ENCODE measurements at places on chromosomes 7 and 10.

- DNase-seq = no peak
These were observed 9.5 kb downstream of the CYREN start for GRCh38 chr7:135160858-135161653.

DNA sequence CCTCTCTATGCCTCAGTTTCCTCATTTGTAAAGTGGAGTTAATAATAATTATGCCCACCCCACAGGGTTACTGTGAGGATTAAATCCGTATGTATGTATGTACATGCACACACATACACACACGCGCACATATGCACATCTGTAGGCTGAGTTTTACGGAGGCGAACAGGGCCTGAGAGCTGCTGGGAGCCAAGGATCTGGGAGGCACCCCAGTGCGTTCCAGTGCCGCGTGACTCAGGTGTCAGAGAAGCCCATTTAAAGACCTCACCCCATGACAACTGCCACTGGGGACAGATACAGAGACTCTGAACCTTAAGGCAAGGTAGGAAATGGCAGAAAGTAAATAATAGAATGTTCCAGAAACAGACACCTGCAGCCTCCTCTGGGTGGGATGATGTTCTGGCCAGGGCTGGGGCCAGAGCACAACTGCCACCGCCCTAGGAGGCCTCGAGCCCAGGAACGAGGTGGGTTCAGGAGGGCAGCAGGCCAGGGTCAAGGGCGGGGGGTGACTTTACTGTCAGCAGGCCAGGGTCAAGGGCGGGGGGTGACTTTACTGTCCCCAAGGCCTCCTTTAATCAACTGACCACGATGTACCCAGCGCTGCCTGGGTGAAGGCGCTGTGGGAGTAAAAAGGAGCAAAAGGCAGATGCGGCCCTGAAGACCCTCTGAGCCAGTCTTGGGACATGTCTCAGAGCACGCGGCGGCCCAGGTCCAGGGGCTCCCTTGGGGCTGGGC, 54.9 kb downstream of the PRKAG2 start:
- DNase-seq = no peak

GRCh38 chr10:110857265-110858171, 14.2 kb upstream of the PDCD4 start:
- no peak for DNase-seq

DNA sequence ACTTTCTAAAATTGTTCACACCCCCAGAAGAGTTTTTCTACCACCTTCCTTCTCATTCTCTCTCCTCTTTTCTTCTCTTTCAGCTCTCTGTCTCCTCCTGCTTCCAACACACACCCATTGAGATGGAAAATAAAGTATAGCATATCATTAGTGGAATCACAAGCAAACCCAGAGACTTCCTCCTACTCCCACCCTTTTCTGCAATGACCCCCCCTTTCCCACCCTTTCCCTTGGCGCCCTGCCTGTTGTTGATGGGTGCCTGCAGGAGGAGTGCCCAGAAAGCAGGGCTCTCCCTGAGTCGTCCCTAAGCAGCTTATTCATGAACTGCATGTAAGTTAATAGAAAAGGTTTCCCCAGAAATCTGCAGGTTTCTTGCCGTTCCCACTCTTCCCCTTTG, 300.0 kb downstream of the PLXNA4 start:
- peak; percentile 61 for DNase-seq

- DNase-seq = no peak
These were observed 75.5 kb downstream of the ARHGAP22 start for GRCh38 chr10:48529331-48529730.

- no peak for DNase-seq
These were observed 551.8 kb upstream of the NRP1 start for GRCh38 chr10:33886299-33886698.

GRCh38 chr10:122847782-122848604, 2.3 kb upstream of the CUZD1 start:
- DNase-seq = peak; percentile 70

DNA sequence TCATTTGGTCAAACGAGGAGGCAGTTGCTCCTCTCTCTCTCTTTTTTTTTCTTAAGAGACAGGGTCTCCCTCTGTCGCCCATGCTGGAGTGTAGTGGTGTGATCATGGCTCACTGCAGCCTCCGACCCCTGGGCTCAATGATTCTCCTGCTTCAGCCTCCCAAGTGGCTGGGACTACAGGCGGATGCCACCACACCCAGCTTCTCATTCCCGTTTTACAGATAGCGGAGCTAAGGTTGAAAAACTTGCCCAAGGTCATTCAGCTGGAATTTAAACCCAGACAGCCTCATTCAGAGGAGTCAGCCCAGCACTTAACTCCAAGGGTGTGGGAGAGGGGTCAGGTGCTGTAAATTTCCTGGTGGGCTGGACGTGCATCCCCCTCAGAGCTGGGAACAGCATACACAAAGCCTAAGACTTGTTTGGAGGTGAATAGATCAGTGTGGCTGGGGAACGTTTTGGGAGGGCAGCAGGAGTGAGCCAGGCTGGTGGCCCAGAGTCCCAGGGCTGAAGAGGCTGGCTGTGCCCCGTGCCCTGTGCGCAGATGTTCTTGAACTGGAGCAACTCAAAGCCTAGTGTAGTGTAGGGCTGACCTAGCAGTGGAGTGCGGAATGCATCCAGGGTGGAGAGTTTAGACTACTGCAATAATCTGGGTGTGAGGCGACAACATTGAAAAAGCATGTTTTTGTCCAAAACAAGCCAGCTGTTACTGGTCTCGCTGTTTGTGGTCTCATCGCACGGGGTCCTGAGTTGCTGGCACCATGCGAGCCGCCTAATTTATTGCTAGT, 2.3 kb downstream of the HTRA1 start:
- DNase-seq = no peak

- DNase-seq = no peak
These were observed 35.8 kb downstream of the NSUN6 start for GRCh38 chr10:18615618-18616017.

DNA sequence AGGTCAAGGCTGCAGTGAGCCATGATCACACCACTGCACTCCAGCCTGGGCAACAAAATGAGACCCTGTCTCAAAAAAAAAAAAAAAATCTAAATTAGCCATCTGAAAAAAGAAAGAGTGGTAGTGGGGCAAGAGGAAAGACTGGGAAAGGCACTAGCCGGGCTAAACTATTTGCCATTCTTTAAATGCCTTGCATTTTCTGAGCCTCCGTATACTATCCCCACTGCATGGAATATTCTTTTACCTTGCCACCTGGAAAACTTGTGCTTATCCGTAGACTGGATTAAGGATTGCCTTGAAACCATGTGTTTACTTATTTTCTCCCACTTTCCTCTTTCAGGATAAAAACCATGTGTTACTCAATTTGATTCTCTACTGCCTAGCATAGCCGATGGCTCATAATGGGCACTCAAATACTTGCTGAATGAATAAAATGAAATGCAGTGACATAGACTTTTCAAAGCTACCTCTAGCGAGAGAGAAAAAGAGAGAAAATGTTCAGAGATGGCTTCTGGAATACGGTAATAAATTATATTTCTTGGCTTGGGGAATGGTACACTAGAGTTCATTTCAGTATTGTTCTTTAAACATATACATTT, 30.6 kb downstream of the HYCC1 start:
- DNase-seq = no peak

DNA sequence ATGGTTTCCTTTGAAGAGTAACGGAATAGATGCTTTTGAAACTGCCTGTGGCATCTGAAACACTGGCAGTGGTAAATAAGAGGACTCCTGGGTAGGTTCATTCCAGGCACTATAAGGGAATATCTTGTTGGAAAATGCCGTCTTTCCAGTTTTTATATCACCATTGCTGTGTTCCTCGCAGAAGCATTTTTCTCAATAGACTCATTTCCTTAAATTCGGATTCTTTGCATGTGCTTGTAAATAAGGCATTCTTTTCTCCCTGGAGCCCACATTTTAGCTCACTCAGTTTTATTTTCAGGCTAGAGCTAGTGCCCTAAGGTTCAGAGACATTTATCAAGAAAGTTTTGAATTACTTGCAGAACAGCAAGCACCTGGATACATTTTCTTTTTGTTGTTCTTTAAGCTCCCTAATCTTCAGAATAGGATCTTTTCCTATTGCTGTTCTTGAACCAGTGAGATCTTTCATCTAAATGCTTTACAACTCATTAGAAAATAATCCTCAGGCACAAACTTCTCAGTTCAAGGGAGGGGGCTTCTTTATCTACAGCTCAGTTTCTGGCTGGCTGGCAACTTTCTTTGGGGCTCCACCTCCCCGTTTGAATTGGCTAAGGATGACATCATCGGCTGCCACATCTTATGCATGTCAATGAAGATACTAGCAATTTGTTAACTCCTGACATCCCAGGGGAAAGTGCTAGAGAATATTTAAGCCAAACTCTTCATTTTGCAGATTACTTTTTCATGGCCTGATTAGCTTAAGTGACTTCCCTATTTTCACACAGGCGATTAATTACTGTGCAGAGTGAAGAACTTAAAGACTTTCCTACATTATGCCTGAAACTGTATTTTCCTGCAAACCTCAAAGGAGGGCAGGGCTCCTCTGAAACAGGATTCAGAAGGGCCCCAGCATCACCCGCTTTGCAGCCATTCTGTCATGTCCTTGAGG, 133.7 kb upstream of the RSU1 start:
- DNase-seq = peak; percentile 28

DNA sequence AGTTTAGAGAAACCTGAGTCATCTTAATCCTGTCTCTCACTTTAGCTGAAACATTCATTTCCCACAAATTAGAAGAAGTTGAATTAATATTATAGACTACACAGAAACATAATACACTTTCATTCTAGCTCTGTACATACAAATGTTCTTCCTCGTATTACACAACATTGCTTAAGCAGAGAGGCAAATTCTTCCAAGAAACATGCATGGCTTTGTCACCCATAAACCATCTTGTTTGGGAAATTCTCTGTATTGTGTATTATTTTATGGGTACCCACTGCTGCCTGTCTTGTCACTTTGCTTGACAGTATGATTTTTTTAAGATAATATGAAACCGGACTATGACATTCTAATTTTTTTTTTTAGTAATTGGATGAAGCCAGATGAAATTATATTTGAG, 104.0 kb downstream of the SRI start:
- DNase-seq = no peak

GRCh38 chr7:29161231-29161630, 14.9 kb upstream of the CPVL start:
- no peak for DNase-seq

- DNase-seq = no peak
These were observed 144.1 kb downstream of the TCF7L2 start for GRCh38 chr10:113094114-113094486.

DNA sequence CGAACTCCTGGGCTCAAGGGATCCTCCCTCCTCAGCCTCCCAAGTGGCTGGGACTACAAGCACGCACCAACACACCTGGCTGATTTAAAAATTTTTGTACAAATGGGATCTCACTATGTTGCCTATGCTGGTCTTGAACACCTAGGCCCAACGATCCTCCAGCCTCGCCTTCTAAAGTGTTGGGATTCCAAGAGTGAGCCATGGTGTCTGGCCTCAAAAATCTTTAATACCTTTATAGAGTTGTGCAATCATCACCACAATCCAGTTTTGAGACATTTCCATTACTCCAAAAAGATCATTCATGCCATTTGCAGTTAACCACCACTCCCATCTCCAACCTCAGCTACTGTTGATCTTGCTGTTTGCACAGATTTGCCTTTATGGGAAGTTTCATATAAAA, 165.4 kb downstream of the LYZL1 start:
- no peak for DNase-seq

- no peak for DNase-seq
These were observed 31.7 kb downstream of the TRDMT1 start for GRCh38 chr10:17169803-17170202.

DNA sequence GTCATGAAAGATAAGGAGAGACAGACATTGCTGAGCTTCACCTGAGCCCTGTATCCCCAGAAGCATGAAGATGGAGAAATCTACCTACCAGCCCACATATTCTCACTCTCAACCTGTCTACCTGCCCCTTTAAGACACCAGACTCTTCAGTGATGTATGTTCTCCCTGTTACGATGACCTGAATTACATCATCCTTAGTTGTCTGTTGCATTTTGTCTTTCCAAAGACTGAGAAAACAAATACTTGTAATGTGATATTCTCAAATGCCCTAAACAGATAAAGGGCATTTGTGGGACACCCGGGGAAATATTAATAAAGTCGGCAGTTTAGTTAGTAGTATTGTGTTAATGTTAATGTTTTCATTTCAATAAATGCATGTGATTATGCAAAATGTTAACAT, 305.8 kb upstream of the IGFBP3 start:
- no peak for DNase-seq

DNA sequence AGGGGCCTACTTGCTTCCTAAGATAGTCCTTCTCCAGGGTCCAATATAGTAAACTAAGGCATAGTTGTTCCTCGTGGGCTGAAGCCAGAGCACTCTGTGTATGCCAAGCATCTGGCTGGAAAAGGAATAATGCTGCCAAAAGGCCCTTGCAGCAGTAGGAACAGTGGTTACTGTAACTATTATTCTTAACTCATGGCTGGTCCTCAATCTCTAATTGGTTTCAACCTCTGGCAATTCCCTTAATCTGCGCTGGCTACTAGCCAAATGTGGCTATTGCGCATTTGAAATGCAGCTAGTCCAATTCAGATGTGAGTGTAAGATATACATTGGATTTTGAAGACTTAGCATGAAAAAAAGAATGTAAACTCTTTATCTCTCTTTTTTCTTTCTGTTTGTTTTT, 27.8 kb upstream of the LBX1 start:
- DNase-seq = no peak

GRCh38 chr7:1404898-1405548, 54.2 kb downstream of the MICALL2 start:
- no peak for DNase-seq

GRCh38 chr7:7569081-7569527, 2.4 kb downstream of the MIOS start:
- DNase-seq = no peak

DNA sequence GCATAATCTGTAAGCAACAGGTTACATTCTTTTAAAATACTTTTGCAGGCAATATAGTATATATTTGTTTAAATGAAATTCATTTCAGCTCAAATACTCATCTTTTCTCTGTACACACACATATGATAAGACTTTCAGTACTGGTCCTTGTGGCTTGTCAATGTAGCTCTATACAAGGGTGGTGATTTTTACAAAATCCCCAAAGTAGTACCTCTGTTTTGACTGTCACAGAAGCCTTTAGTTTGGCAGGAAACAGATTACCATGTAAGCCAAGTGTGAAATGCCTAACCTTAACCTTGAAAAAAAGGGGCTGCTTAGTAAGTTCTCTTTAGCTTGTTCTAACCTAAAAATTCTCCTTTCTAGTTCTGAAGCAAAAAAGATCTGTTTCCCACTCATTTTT, 87.9 kb downstream of the KCND2 start:
- DNase-seq = no peak

GRCh38 chr7:38775506-38776175, 133.3 kb downstream of the VPS41 start:
- DNase-seq = no peak

DNA sequence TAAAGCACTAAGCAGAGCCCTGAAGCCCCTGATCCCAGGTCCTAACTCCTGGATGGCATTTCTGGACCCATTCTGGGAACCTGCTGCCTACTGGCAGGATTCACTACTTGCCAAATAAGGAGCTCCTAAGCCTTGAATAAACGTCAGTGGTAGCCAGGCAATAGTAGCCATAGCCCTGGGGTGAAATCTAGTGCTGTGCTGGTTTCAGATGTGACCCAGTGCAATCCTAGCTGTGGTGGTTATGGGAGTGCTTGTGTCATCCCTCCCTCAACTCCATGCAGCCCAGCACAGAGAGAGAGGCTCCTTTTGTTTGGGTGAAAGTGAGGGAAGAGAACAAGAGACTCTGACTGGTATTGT, 43.7 kb downstream of the PCLO start:
- DNase-seq = no peak

GRCh38 chr10:96517284-96517683, 3.6 kb upstream of the TLL2 start:
- no peak for DNase-seq
